ENCODE measurements at places on chromosomes 2 and 18. TPM values are rescaled to one million over a fixed set of nuclear protein-coding genes. Genes with fewer than 3 reads are reported as not detected.

Gene RAB1A
- 80.0 TPM for total RNA-seq

Gene UGT1A4
- total RNA-seq, result not detected

Gene LRPPRC
- 89.5 TPM for total RNA-seq

Gene SLC19A3
- total RNA-seq, result 0.33 TPM

Gene CAPN13
- total RNA-seq, result not detected

Gene LYPD1
- total RNA-seq, result 1.9 TPM

Gene FHOD3
- under 0.01 TPM for total RNA-seq

Gene ALPP
- not detected for total RNA-seq

Gene FIGN
- total RNA-seq, result 0.98 TPM
